ENCODE measurements at places on chromosomes 13 and 19.

- DNase-seq, result no peak
Observed at GRCh38 chr13:43057653-43058317, 34.4 kb downstream of the DNAJC15 start.

GRCh38 chr19:48512504-48513288, 1.1 kb upstream of the LMTK3 start:
- no peak for DNase-seq

DNA sequence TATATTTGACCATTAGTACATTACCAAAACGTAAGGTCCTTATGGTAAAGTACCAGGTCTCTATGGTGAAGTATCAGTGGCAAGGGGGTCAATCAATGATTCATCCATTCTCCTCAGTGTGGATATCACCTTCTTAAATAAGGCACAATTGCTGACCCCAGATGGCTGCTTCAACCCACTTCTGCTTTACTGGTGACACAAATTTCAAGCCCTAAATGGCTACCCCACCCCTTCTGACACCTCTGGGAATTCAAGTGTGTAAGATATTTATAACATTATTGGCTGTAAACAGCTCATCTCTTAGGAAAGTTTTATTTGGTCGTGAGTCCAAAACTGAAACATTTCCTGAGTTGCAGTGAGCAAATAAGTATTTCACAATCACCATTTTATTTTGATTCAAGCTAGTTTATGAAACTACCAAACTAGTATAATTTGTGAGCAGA, 7.9 kb upstream of the WBP4 start:
- DNase-seq, result no peak

GRCh38 chr13:45433381-45433790, 15.2 kb upstream of the SLC25A30 start:
- DNase-seq, result no peak

DNA sequence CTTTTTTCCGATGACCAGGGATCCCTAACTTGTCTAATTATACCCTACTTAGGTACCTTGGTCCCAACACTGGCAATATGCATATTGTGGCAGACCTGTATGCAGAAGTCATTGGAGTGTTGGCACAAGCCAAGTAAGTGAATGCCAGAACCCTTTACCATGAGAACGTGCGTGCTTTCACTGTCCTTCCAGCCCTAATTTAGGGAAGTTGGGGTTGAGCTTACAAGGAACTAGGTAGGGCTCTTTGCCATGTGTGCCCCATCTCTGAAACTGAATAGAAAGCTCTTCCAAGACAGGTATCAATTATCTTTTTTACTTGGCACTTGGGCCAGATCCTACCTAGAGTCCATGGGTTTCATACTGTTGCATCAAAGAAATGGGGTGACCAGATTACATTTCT, 93.2 kb downstream of the FRY start:
- no peak for DNase-seq

- no peak for DNase-seq
Observed at GRCh38 chr19:2097203-2097885, 629 bp downstream of the IZUMO4 start.

DNA sequence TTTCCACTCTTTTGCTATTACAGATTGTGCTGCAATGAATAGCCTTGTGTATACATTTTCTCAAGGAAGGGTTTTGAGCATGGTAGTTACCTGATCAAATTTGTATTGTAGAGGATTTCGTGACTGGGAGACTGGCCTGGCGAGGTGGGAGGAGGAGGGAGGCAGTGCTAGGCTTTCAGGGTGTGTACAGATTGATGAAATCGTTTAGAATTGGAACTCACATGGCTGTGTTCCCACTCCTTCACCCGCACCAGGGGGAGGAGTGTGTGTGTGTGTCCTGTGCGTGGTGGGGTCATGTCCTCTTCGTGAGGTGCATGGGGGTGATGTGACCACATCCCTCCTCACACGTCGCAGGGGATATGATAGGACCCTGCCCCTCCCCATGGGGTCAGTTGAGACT, 8.3 kb downstream of the PGLYRP1 start:
- no peak for DNase-seq

GRCh38 chr13:74191410-74191809, 57.2 kb upstream of the KLF12 start:
- no peak for DNase-seq

DNA sequence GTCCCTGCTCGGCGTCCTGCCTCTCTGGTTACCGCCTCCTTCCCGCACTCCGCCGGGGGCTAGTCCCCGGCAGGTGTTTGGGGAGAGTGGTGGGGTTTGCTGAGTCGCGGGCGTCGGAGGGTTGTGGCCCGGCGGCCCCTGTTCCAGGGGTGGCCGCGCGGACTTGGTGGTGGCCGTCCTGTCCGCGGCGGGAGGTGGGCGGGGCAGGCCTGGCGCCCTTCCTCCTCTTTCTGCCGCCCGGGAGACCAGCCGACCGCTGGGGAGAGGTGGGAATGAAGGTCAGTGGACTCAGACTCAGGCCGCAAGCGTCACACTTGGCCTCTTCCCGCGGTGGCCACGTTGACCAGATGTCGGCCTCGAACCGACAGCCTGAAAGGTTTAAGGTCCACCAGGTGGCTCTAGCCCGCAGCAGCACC, 61.8 kb downstream of the ZNF723 start:
- no peak for DNase-seq

DNA sequence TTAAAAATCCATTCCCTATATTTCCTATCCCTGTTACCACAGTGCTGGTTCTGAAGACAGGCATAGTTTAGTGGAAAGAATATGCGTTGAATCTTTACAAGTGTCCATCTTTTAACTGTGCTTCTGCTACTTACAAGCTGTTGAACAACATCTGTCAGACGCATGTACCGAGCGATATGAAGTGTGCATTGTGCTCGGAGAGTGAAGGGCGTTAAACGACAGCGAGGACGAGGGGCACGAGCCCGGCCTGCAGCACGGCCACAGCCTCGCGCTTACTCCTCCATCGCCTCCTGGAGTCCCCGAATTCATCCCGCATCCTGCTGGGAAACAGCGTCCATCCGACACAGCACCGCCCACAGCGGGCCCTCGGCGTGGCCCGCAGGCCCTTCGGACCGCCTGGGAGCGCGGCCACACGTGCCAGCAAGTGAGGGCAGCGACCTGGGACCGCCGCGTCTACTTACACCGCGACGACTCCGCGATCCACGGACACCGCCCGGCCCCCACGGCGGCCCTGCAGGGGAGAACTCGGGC, 514 bp downstream of the PCID2 start:
- DNase-seq, result no peak

GRCh38 chr13:114311387-114311786, 2.9 kb upstream of the CHAMP1 start:
- peak; percentile 56 for DNase-seq

GRCh38 chr19:14393329-14393728, 12.1 kb downstream of the ADGRE5 start:
- DNase-seq, result no peak

GRCh38 chr13:41588899-41589298, 131.5 kb downstream of the RGCC start:
- no peak for DNase-seq

GRCh38 chr19:4359627-4360000, 16.3 kb downstream of the MPND start:
- no peak for DNase-seq

- DNase-seq, result no peak
Observed at GRCh38 chr13:21938168-21938567, 267.3 kb downstream of the FGF9 start.

DNA sequence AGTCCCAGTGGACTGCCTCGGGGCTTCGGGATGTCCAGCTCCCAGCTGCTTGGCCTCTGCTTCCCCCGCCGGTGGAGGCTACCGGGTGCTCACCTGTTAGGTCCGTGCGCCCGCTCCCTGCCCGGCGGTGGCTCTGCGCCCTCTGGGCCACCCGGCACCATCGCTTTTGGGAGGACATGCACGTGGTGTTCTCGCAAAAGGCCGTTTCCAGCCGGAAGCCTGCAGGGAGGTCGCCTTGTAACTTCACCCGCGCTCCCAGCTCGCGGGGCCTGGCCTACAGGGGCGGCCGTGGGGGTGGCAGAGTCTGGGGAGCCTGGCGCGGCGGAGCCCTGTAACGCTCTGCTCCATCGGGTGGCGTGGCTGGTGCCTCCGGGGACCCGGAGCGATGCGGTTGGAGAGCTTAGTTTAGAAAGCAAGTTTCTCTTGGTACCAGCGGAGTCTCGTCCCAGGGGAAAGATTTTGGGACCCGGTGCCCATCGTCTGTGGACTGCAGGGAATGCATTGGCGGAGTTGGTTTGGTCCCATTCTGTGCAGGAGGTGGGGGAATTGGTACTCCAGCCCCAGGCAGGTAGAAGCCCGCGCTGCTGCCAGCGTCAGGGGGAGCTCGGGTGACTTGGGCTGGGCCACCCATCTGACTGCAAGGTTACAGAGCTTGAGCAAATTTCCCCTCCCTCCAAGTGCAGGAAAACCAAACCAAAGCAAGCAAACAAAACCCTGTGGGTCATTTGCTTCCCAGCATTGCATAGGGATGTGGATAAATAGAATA, 673 bp downstream of the SPATA13 start:
- DNase-seq, result peak; percentile 74

DNA sequence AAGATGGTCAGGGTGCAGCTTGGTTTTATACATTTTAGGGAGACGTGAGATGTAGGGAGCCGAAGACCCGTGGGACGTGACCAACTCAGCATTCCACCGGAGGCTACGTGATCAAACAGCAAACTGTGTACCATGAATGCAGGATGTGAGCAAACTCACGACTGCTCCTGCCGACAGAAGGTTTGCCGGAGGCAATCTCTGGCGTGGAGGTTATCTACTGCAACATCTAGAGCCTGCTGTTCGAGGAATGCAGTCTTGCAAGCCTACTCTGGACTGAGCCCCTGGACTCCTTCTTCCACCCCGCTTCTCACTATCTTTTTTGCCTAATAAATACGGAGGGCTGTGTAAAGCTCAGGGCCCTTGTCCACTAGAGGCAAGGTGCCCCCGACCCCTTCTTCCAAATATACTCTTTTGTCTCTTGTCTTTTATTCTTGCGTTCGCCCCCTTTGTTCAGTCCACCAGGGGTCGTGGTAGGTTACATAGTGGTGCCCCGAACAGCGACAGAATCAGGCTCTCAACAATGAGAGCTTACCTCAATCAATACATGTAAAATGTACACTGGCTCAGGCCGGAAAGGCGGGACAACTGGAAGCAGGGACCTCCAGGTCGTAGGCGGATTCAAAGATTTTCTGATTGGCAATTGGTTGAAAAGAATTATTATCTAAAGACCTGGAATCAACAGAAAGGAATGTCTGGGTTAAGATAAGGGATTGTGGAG, 8.9 kb upstream of the OR1I1 start:
- no peak for DNase-seq

DNA sequence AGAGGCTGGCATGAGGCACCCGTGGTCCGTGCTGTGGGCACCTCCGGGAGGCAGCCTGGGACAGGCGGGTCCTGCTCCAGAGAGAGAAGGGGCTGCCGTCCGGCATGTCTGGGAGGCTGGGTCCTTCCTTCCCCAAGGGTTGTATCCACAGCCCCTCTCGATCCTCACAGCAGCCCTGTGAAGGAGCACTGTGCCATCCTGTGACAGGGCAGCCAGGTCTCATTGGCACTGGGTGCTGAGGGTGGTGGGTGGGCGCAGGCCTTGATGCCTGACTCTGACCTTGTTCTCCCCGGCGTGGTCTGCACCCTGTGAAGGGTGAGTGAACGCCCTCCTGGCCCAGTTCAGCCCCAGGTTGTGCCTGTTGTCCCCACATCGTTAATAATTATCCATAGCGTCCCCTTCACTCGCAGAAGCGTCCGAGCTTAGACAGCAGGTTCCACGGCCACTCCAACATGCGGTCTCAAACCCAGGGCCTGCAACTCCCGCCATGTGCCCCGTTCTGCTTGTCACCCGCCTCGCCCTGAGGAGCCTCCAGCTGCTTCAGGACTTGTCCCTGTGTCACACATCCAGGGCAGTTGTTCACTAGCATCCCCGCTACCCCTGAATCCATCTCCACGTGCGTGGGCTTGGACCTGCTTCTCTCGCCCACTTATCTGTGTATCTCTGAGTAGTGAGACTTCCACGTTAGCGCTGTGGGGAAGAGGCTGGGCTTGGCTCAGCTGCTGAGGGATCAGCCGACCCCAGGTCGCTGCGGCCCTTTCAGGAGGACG, 10.6 kb downstream of the ATP11A start:
- no peak for DNase-seq

DNA sequence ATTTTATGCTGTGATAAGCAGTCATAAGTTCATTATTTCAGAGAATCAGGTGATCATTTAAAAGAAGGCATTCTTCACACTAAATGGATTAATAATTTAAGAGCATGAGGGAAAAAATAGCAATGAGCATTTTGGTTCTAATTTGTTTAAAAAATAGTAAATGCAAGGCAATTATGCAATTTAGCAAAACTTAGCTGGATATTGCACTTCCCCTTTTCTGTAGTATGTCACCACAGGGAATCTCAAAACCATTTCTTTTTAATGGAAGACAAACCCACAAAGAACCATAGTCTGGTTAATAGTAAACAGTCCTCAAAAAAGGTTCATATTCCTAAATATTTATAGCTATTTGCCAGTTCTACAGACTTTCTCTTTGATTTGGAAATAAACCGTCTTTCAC, 30.2 kb downstream of the COG6 start:
- DNase-seq, result no peak

DNA sequence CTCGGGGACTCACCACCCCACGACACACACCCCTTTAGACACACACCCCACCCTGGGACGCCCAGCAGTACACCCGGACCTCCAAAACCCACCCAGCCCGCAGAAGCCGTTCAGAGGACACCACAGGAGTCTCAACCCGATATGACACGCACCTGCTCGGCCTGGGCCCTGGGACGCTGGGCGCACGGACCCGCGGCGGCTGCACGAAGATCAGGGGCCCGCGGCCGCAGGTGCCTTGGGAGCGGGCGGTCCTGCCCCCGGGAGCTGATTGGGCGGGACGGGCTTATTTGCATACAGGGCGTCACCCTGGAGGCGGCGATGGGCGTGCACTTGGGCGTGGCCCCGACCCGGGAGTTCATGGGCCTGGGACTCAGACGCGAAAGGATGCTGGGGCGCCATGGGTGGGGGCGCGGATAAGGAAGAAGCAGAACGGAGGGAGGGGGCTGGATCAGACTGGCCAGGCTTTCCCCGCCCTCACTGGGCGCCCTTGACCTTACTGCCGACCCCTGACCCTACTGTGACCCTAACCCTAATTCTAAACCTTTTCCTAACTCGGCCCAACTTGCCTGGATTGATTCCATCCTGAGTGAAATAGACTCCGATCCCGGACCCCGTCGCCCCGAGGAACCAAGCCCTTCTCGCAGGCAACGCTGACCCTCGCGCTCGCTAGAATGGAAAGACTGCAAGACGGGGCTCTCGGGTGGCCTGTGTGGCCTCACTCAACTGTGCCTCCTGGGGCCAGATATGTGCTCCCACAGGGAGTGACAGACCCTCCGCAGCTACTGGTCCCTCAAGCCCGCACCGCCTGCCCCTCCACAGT, at the start of gene MEF2B:
Gene MEF2B, minus strand, starts transcription at position 211 of the 820 bp plus-strand sequence. CDS start 19,528 bp downstream, outside the sequence.
- peak; percentile 39 for DNase-seq

Measured in NCI-H526 treated with DMSO at 0.1 percent for 48 hours (cell line).